Stimulated activated CD8-positive, alpha-beta memory T cell treated with anti-CD3 and anti-CD28 coated beads, Interleukin-15, amount 100 ng/mL, for 4 hours (primary cell): ENCODE measurements at places on chromosomes 2 and 18.

- DNase-seq, result no peak
These were observed 115.8 kb downstream of the C2orf74 start for GRCh38 chr2:61277756-61278155.

DNA sequence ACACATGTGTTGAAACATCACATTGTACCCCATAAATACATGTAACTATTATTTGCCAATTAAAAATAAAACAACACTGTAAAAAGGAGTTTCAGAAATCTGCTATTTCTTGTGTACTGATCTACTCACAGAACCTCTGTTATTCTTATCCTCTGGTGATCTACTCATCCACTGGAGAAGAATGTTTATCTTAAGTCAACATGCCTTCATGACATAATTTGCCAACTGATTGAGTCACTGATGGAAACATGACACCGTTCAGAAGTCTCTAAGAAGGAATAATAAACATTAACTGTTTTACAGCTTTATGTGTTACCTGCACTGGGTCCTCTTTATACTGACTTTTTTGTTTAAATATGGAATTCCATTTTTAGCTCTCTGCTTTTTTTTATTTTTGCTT lies 555.2 kb downstream of the DCDC2C start:
- DNase-seq, result no peak

DNA sequence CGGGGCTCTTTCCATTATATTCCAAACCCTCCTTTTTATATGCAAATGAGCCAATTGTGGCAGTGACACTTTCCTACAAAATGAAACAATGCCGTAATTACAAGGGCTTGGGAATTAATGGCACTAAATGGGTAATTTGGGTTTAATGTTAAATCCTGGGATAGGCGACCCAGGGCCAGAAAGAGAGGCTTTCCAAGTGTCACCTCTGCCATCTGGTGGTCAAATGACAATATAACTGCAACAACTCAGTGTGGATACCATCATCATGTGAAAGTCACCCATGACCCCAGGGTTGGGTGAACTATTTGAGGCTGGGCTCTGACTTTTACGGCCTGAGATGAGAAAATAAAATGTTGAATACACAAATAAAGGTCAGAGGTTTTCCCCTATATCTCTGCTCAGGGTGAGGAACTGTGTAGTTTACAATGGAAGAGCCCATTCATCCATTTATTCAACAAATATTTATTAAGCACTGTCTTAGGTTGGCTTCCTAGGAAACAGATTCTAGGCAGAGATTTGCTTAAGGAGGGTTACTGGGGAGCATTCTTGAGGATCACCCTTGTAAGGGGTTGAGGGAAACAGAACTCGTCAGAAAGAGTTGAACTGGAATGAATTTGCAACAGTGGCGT lies 13.6 kb upstream of the THADA start:
- no peak for DNase-seq

DNA sequence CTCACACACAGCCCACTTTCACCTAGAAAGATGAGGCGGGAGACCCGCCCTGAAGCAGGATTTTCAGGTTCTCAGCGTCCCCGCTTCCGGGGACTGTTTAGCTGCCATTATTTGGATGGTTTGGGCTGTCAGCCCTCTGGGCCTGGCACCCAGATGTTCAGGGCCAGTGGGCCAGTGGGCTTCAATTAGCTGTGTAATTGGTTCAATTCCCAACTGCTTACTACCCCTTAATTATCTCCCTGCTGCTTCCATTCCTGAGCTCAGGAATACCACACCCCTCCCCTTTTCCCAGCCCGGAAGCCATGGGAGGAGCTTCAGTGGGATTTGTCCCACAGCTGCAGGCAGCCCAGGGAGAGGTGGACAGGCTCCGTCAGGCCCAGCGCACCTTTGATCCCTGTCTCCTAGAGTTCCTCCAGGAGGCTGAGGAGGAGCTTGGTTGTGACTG lies 114.1 kb upstream of the MYCN start:
- no peak for DNase-seq
